ENCODE measurements at places on chromosomes 4 and X. TPM values are rescaled to one million over a fixed set of nuclear protein-coding genes. Genes with fewer than 3 reads are reported as not detected.

- H3K27me3 ChIP-seq, result no peaks in the 10 kb centered on the region
- no peaks in the 10 kb centered on the region for H3K4me1 ChIP-seq
- no peaks in the 10 kb centered on the region for H3K36me3 ChIP-seq
Observed at GRCh38 chrX:48667509-48667908, 16.1 kb upstream of the WAS start.

DNA sequence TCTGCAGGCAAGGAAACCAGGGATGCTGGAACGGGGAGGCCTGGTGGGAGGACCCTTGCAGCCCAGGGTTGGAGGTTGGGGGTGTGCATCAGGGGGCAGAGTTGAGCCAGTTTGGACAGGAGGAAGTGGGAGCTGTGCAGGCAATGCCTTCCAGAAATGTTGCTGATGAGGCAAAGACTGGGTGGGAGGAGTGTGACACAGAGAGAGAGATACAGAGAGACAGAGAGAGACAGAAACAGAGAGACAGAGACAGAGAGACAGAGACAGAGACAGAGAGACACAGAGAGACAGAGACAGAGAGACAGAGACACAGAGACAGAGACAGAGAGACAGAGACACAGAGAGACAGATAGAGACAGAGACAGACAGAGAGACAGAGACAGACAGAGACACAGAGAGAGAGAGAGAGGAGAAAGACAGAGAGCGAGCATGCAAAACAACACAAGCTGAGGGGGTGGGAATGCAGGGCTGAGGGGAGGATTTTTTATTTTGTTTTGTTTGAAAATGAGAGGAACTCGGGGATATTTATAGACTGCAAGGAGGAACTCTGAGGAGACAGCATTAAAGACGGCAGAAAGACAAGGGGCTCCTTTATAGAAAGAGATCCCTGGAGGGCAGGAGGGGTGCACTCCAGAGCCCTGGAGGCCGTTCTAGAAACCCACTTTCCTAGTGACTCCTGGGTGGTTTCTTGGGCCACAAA lies 1.9 kb upstream of the HAUS3 start:
- no peak for DNase-seq
- no peak overlapping the region for H3K27ac ChIP-seq
- peaks cover 12% of the 10 kb centered on the region for H3K36me3 ChIP-seq
- no peaks in the 10 kb centered on the region for H3K27me3 ChIP-seq

DNA sequence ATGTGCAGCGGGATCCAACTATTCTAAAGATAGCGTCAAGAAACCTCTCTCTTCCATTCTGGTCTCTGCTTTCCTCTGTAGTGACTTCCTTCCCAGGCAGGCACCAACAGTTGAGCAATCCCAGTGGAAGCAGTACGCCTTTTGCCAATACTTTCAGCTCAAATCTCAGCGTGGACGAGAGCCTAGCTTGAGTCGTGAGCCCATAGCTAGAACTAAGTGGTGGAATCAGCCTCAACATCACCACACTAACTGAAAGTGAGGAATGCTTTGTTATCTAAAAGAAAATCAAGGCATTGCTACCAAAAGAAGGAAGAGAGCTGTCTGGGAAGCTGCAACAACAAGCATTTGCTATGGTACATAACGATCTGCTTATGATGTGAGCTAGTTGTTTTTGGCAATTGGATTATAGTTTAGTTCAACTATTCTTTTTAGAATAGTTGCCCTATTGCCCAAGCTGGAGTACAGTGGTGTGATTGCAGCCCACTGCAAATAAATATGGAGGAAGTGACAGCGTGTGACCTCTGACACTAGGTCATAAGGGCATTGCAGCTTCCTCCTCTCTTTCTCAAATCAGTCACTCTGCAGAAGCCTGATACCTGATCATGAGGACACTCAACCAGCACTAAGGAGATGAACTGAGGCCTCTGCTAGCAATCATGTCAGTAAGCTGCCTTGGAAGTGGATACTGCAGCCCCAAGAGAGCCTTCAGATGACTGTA lies 24.7 kb upstream of the FRYL start:
- no peaks in the 10 kb centered on the region for H3K36me3 ChIP-seq
- H3K4me3 ChIP-seq, result no peak overlapping the region
- H3K27ac ChIP-seq, result no peak overlapping the region
- no peaks in the 10 kb centered on the region for H3K27me3 ChIP-seq
- H3K4me1 ChIP-seq, result no peaks in the 10 kb centered on the region

CT45A2 gene
- not detected for total RNA-seq

GRCh38 chr4:39910064-39910463 lies 67.6 kb downstream of the PDS5A start:
- no peaks in the 10 kb centered on the region for H3K4me1 ChIP-seq
- H3K27me3 ChIP-seq, result no peaks in the 10 kb centered on the region
- peaks cover 25% of the 10 kb centered on the region for H3K36me3 ChIP-seq
- no peak for DNase-seq
- no peak overlapping the region for H3K27ac ChIP-seq
- no peak overlapping the region for H3K4me3 ChIP-seq

OTC gene
- not detected for total RNA-seq

GRCh38 chr4:147747787-147748454 lies 16.0 kb downstream of the ARHGAP10 start:
- H3K4me1 ChIP-seq, result peaks cover 19% of the 10 kb centered on the region
- H3K27ac ChIP-seq, result no peak overlapping the region
- H3K27me3 ChIP-seq, result no peaks in the 10 kb centered on the region
- H3K4me3 ChIP-seq, result no peak overlapping the region
- no peaks in the 10 kb centered on the region for H3K36me3 ChIP-seq
- DNase-seq, result no peak

GRCh38 chr4:170773709-170774273 lies 684.0 kb upstream of the AADAT start:
- H3K36me3 ChIP-seq, result no peaks in the 10 kb centered on the region
- no peaks in the 10 kb centered on the region for H3K4me1 ChIP-seq
- H3K27me3 ChIP-seq, result no peaks in the 10 kb centered on the region
- no peak for DNase-seq

MAGEA2B gene
- total RNA-seq, result not detected

DNA sequence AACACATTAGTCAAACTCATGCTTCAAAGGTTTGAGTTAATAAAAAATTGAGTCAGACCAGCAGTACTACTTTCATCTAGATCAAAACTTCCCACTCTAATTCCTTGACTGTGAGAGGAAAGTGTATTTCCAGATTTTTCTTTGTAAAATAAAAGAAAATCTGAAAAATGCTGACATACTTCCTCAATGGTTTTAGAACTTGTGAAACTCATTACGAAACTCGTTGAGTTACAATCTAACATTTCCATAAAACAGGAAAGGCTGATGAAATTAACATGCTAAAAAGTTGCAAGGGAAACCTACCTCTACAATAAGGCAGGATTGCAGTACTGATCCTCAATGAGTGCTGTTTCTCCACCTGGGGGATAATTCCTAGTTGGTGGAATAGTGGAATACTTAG lies 217.8 kb upstream of the HCCS start:
- no peaks in the 10 kb centered on the region for H3K27me3 ChIP-seq
- H3K4me3 ChIP-seq, result no peak overlapping the region
- H3K4me1 ChIP-seq, result no peaks in the 10 kb centered on the region
- no peak for DNase-seq

TMEM156 gene
- not detected for total RNA-seq

- H3K4me1 ChIP-seq, result peaks cover 10% of the 10 kb centered on the region
- no peak for DNase-seq
- H3K36me3 ChIP-seq, result no peaks in the 10 kb centered on the region
- H3K27ac ChIP-seq, result no peak overlapping the region
- no peak overlapping the region for H3K4me3 ChIP-seq
Observed at GRCh38 chr4:78332976-78333375, 218.6 kb upstream of the ANXA3 start.

GRCh38 chrX:70026851-70027200 lies 22.9 kb downstream of the AWAT2 start:
- no peak for DNase-seq
- no peaks in the 10 kb centered on the region for H3K4me1 ChIP-seq
- H3K27ac ChIP-seq, result no peak overlapping the region
- H3K36me3 ChIP-seq, result no peaks in the 10 kb centered on the region
- H3K4me3 ChIP-seq, result no peak overlapping the region

FAM236C gene
- not detected for total RNA-seq

- DNase-seq, result no peak
- H3K27ac ChIP-seq, result no peak overlapping the region
- H3K36me3 ChIP-seq, result no peaks in the 10 kb centered on the region
- H3K4me1 ChIP-seq, result no peaks in the 10 kb centered on the region
Observed at GRCh38 chr4:53161787-53162433, 204.0 kb downstream of the SCFD2 start.

DNA sequence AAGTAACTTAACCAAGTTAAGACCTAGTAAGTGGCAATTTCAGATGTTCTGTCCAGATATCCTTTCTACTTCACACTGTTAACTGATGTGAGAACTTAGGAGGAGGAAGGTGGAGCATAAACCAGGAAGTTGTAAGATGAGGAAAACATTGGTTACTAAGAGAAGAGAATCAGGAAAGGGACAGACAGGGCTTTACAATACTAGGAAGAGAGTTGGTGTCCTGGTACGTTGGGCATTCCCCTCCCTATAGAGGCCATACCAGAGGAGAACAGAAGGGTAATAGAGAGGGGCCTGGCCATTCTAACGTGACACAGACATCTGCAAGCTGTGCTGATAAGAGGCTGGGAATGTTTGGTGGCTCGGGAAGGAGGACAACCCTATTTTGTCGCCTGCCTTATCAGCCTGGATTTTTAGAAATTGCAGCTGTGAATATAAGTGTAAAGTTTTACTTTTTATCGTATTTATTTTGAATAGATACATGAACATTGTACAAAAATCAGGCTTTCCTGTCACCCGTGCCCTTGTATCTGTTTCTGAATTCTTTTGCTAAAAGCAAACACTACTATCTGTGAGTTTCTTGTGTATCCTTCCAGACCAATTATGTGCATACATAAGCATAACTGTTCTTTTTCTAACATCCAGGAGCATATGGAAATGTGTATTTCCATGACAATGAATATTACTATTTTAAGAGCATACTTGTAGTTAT lies 53.5 kb upstream of the HPRT1 start:
- no peak for DNase-seq
- no peak overlapping the region for H3K27ac ChIP-seq
- H3K36me3 ChIP-seq, result no peaks in the 10 kb centered on the region
- H3K4me1 ChIP-seq, result no peaks in the 10 kb centered on the region

DNA sequence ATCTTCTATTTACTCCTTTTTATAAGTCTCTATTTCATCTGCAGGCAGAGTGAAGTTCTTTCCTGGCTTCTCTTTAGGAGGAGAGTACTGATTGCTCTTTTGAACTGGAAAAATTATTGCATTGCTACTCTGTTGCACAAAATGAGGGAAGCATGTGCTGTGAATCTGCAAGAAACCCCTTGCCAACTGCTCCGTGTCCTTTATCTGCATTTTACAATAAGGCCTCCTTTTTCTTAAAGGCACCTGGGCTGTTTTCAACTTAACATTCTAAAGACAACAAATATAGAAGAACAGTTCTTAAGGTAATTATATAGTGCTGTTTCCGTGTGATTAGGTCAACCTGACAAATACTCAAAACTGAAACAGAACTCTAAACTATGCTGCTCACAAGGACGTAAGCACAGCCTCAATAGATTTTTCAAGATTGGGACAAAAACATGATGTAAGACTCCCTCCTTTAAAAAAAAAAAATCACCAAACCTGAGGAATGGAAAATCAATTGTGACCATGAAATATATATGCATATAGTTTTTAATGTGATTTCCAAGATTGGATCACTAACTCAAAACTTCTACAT lies 716.6 kb upstream of the INTU start:
- no peak overlapping the region for H3K4me3 ChIP-seq
- H3K27ac ChIP-seq, result no peak overlapping the region
- no peaks in the 10 kb centered on the region for H3K27me3 ChIP-seq
- no peak for DNase-seq
- no peaks in the 10 kb centered on the region for H3K36me3 ChIP-seq

GPC3 gene
- total RNA-seq, result 1,039 TPM

DNA sequence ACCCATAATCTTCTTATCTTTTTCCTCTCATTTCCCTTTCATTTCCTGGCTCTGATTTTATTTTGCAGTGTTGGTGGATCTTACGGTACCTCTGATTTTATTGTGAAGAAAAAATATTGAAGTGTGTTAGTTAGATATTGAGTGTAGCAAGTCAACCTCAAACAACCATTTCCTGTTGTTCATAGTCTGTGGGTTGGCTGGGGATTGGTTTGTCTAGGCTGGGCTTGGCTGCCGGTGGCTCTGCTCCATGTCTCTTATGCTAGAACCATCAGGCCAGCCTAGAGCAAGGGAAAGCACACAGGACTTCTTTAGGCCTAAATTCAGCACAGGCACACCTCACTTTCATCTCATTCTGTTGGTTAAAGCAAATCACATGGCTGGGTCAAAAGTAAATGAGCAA lies 383.1 kb upstream of the LCORL start:
- no peak overlapping the region for H3K27ac ChIP-seq
- H3K27me3 ChIP-seq, result no peaks in the 10 kb centered on the region
- no peak for DNase-seq

NIPAL1 gene
- total RNA-seq, result 1.2 TPM

DNA sequence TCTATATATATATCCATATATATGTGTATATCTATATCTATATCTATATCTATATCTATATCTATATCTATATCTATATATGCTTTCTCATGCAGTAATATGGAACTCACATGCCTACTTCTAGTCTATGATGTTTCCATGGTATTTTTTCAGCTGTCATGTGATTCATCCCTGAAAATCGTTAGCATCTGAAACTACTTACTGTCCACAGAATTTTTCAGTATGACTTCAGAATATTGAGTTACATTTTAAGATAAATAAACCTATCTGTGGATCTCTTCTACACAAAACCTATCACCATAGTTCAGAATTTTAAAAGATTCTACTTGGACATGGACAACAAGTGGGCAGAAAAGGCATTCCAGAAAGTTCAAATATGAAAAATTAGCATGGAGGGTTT lies 855.1 kb upstream of the INTU start:
- DNase-seq, result no peak
- no peaks in the 10 kb centered on the region for H3K27me3 ChIP-seq
- H3K4me3 ChIP-seq, result no peak overlapping the region
- no peak overlapping the region for H3K27ac ChIP-seq
- peaks cover under 1% of the 10 kb centered on the region for H3K4me1 ChIP-seq

DNA sequence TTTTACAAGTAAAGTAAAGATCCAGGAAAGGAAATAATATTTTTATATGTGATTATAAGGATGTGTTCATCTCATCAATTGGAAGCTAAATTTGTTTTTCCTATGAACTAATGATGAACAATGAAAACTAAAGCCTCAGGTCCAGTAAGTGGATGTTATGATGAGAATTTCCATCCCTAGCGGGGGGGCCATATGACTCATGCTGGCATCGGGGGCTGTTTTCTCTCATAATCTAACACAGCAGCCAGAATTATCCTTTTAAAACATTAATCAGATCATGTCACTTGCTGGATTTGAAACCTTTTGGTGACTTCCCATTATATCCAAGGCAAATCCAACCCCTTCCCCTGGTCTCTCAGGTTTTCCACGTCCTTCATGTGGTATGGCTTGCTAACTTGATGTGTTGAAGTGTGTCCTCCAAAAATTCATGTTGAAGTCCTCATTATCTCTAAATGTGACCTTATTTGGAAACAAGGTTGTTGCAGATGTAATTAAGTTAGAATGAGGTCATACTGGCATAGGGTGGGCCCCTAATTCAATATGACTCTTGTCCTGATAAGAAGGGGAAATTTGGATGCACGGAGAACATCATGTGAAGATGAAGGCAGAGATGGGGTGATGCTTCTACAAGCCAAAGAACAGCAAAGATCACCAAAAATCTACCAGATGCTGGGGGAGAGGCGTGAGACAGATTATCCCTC lies 96.8 kb downstream of the AKAP4 start:
- no peaks in the 10 kb centered on the region for H3K27me3 ChIP-seq
- no peak overlapping the region for H3K27ac ChIP-seq
- no peaks in the 10 kb centered on the region for H3K4me1 ChIP-seq
- no peaks in the 10 kb centered on the region for H3K36me3 ChIP-seq

SPANXD gene
- not detected for total RNA-seq

ZXDA gene
- total RNA-seq, result not detected
